Frontal cortex (tissue), 4 donors: ENCODE measurements at places on chromosomes 7 and 10. TPM values are rescaled to one million over a fixed set of nuclear protein-coding genes. Genes with fewer than 3 reads are reported as not detected.

DNA sequence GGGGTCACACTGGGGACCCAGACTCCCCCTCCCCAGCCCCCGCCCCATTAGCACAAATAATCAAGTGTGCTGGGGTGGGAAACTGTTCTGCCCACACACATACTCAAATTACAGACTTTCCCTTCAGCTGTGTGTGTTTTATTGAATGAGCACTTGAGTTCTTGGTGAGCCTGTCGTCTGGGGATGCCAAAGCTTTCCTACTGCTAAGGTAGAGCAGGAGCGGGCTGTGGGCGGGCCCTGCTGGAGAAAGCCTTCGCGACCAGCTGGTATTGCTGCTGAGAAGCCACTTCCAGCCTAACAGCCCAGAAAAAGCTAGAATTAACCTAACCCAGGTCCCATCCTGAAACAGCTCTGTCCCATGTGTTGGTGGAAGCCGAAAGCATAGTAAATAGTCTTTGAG lies 87.0 kb upstream of the KMT2E start:
- DNase-seq = no peak

- no peak for DNase-seq
Observed at GRCh38 chr7:128827248-128827958, 2.8 kb upstream of the FLNC start.

DNA sequence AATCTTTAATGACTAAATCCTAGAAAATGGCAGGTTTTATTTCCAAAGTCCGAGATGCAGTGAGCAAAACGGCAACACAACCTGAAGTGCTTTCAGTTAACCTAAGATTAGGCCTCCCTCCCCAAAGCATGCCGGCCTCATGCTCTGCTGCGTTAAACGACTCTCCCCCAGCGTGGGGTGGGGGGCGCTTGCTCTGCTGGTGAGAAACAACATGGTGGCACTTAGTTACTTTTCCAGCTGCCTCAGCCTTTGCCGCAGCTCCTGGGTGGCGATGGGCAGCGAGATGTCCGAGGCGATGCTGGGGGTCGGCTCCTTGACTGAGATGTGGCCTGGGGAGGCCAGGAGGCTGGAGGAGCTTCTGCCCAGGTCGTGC lies 36.7 kb upstream of the NCAPG2 start:
- DNase-seq = no peak

- no peak for DNase-seq
Observed at GRCh38 chr10:60951272-60951724, 7.3 kb upstream of the RHOBTB1 start.

GRCh38 chr7:140143997-140144396 lies 32.8 kb downstream of the KDM7A start:
- DNase-seq = no peak

GRCh38 chr10:50250096-50250854 lies 1.0 kb downstream of the ASAH2 start:
- DNase-seq = no peak

GRCh38 chr7:123725586-123726171 lies 23.1 kb downstream of the WASL start:
- DNase-seq = no peak

- DNase-seq = no peak
Observed at GRCh38 chr7:33624215-33624614, 281.1 kb upstream of the BMPER start.

- no peak for DNase-seq
Observed at GRCh38 chr10:3217301-3217700, 44.7 kb upstream of the PITRM1 start.

GRCh38 chr10:64142395-64142794 lies 621.2 kb downstream of the REEP3 start:
- DNase-seq = no peak

DNA sequence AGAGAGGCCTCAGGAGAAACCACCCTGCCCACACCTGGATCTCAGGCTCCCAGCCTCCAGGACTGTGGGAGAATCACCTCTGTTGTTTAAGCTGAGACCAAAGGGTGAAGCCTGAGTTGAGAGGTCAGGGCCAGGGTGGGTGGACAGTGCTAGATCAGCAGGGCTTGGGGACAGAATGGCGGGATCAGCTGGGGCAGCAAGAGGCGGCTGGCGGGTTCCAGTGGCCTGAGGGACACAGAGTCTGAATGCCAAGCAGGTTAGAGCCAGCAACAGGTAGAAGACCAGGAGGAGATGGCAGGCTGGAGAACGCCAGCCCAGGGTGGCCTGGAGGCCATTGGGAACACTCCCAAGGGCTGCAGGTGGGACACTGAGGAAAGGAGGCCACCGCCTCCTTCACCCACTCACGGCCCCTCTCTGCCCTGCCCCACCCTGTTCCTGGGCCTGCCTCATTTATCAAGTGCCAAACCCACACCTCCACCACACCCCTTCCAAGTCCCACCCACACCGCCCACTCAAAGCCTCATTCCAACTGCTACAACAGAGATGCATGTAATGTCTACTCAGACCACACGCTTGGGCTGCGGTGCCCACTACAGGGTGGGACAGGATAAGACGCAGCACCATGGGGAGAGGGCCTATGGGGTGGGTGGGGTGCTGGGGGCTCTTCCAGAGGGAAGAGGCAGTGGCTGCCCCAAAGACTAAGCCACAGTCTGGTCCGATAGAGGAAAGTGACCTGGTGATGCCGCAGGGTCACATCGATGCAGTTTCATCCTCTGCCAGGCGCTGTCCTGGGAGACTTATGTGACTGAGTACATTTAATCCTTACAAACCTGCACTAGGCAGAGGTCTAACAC lies 173.9 kb downstream of the TNS3 start:
- no peak for DNase-seq

- no peak for DNase-seq
Observed at GRCh38 chr7:127759945-127760421, 108.0 kb downstream of the SND1 start.

- DNase-seq = no peak
Observed at GRCh38 chr7:106848851-106849442, 16.1 kb upstream of the PIK3CG start.

DNA sequence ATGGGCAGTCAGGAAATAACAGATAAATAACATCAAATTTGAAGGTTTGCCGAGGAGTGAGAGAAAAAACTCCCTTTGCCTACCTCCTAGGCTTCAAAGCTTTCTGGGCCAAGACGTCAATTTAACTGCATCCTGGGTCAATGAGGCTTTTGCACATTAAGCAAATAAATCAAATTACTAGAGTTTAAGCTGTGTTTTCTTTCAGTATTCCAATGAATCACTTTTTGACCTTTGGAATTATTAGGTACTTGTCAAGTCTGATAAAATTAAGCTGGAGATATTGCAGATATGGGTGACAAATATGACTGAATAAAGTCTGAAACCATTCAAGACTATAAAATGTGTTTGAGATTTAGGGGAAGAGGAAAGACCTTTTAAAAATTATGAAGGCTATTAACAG lies 22.2 kb downstream of the GLUD1 start:
- no peak for DNase-seq

DNA sequence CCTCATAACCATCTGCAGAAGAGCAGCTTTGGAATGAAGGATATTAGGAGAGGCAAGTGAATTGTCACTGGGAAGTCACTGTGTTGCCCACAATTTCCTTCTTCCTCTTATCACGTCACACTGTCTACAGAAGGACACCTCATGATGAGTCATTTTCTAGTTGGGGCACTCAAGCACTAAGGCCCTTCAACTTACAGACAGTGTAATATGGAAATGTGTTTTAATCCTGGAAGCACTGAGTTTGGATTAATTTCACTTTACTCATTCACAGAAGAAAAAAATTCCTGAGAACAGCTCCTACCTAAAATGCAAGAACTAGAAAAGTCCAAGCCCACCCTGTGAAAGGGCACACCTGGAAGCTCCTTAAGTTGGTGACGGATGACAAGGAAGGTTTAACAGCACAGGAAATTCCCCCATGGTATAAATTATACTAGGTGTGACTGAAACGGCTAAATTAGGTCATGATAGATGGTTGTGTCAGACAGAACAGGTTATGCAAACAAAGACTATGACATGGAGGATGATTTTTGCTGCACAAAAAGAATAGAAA lies 56.6 kb downstream of the PARD3 start:
- DNase-seq = no peak

DNA sequence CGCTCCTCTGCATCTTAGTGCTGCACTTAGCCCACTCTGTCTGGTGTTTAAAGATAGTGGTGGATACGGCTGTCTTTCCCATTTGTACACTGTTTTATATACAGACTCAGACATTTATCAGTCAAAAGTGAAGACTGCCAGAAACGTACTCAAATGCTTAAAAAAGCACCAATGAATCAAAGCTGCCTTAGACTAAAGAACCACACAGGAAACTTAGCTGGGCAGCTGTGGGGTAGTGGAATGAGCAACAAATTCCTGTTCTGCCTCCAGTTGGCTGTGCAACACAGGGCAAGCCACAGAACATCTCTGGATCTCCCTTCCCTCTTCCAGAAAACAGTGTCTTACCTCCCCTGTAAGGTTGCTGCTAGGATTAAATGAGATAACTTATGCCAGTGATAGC lies 76.0 kb downstream of the ATXN7L1 start:
- no peak for DNase-seq

GRCh38 chr10:130761032-130761575 lies 550.4 kb downstream of the TCERG1L start:
- DNase-seq = no peak

GRCh38 chr10:47401874-47402640 lies 18.0 kb upstream of the ZNF488 start:
- no peak for DNase-seq

DNA sequence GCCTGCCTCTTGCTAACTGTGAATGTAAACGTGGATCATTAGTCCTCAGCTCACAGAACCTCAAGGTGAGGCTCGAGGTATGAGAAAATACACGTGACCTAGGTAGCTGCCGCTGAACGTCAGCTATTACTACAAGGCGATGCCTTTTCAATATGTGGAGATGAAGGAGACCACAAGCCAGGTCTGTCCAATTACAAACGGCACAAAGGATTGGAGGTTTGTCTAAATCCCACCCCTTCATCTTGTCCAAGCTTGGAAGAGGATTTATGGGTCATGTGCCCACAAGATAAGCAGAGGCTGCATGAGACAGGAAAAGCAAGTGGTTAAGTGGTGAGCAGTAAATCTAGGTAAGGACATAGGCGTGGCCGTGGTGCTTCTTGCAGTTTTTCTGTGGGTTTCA lies 3.4 kb downstream of the H2BK1 start:
- no peak for DNase-seq

- no peak for DNase-seq
Observed at GRCh38 chr10:6868036-6868725, 288.1 kb upstream of the PRKCQ start.

DNA sequence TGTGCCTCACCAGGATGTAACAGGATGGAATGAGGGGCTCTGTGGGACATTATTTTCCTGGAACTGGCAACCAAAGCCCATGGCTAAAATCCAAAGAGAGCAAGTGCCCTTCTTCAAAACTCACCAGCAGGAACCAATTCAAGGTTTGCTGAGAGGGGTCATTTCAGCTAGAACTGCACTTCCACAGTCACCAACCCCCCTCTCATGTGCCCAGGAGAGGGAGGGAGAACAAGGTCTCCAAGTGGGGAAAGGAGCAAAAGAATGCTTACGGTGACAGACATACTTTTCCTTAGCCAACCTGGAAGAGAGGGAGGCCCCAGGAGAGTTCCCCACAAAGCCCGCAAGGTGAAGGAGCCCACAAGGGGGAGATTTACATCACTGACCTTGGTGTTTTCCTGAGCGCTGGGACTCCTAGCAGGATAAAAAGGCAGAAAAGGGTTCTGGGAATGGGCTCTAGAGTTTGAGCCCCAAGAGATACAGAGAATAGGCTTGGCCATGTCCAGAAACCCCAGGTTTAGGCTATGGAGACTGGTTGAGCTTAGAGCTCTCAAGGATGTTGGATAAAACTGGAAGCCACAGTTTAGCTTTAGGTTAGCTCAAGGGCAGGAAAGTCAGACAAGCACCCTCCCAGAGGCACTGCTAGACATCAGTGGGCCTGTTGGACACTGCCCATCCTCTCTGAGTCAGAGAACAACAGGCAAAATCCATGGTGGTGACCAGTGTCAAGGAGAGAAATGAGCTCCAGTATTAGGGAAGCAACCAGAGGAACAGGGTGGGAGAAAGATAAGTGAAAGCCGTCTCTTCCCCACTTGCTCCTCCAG lies 63.9 kb upstream of the GHITM start:
- no peak for DNase-seq

DNA sequence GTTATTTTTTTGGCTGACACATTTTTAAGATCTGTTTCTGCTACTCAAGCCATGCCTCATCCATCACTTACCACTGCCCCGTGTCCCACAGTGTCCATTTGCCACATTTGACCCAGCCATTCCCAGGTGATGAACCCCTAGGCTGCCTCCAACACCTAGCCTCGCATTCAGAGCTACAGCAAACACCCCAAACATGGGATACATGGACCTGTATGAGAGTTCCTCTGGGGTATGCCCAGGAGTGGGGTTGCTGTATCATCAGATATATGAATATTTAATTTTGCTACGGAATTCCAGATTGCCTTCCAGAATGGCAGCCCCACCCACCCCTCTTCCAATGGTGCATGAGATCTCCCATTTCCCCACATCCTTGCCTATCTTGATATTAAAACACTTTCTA lies 190.1 kb upstream of the RNF32 start:
- DNase-seq = no peak

- no peak for DNase-seq
Observed at GRCh38 chr10:132928261-132928660, 14.1 kb downstream of the CFAP46 start.

GRCh38 chr10:30587522-30588031 lies 42.0 kb downstream of the LYZL2 start:
- no peak for DNase-seq

GRCh38 chr10:99674762-99675161 lies 15.5 kb downstream of the ENTPD7 start:
- no peak for DNase-seq

DNA sequence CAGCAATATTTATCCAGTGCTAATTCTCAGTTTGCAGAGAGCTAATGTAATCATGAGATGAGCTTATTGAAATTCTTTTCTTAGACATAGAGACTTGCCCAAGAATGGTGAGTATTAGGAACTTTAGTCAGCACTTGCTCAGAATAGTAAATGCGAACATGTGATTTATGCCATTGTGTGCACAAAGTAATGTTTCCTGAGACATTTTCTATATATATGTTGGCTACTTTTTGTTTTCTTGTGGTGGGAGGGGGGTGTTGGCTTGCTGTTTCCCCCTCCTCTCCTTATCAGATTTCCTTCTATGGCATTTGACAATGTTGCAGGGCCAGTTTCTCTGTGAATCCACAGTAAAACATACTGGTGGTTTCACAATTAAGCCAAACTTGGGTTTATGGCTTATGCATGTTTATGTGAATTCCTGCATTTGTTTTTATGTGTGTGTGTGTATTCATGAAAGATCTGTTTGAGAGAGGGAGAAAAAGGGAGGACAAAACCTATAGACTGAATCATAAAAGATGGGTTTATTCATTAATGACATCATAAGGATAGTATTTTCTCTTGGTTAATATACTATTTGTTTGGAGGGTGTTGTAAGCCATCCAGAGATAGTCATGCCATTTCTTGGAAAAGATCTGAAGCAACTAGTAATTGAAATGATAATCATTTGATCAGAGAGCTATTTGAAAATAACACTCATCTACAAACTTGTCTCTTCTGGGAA lies 36.3 kb downstream of the ARID5B start:
- DNase-seq = no peak

SKAP2 gene
- 11.0 TPM for total RNA-seq

METTL27 gene
- total RNA-seq = 0.41 TPM

LCOR gene
- 52.2 TPM for total RNA-seq

HABP2 gene
- not detected for total RNA-seq

IMPDH1 gene
- 26.5 TPM for total RNA-seq

BTBD16 gene
- not detected for total RNA-seq

ZNF425 gene
- 6.9 TPM for total RNA-seq

BTRC gene
- total RNA-seq = 39.1 TPM
